Urinary bladder (tissue), 4 donors: ENCODE measurements at places on chromosomes 6 and 20. TPM values are rescaled to one million over a fixed set of nuclear protein-coding genes. Genes with fewer than 3 reads are reported as not detected.

Gene TRIM15
- not detected for total RNA-seq

GRCh38 chr20:19427480-19427879 is 215.0 kb downstream of the SLC24A3 start:
- no peak for DNase-seq

Gene LIN28B
- 0.37 TPM for total RNA-seq

DNA sequence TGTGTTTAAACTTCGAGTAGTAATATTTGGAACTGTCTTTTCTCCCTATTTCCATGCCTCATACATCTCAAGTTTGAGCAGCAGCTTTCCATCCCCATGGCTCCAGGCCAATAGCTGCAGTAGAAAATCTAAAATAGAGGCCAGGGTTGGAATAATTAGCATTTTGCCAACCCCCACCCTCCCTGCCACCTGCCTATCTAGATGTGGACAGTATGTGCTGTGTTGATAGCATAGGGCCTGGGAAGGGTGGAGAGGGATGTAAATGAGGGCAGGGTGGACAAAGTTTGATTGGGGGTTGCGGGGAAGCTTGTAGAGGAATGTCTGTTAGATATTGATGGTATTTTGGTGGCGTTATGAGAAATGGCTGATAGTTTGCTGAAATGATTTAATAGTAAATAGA is 5.6 kb downstream of the TOP1 start:
- DNase-seq: no peak

GRCh38 chr6:134870677-134871498 is 79.0 kb downstream of the ALDH8A1 start:
- DNase-seq: no peak

- DNase-seq: no peak
Observed at GRCh38 chr6:41970436-41970846, 28.8 kb upstream of the CCND3 start.

DNA sequence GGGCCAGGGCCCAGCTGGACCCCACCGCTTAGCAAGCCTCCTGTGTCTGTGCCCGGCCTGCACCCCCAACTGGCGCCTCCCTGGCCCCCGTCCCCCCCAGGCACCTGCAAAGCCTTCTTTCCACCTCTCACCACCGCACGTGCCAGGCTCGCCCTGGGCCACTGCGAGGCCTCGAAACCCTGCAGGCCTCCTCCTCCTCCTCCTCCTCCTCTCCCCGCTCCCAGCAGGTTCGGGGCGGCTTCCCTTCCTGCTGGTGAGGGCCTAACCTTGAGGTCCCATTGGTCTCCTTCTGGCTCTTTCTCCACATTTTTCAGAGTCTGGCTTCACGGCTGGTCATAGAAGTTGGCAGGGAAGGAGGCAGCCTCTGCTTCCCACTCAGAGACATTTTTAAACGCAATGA is 76.8 kb upstream of the GATA5 start:
- no peak for DNase-seq

Gene WFDC10B
- total RNA-seq: not detected

DNA sequence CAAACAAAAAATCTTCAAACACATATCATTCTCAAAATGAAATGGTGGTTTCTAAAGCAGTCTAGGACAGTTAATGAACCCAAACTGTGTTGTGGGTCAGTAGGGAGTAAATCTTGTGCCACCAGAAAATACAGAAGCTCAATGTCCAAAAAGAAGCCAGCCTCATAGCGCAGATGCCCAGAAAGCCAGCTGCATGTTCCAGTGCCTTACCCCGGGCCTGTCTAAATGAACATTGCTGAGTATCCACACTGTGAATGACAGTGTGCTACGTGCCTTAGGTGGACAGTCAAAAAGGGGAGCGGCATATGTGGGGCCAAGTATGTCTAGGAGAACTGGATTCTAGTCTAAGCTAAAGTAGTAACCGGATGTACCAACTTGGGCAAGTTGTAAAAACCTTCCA is 10.9 kb downstream of the FYN start:
- DNase-seq: no peak

DNA sequence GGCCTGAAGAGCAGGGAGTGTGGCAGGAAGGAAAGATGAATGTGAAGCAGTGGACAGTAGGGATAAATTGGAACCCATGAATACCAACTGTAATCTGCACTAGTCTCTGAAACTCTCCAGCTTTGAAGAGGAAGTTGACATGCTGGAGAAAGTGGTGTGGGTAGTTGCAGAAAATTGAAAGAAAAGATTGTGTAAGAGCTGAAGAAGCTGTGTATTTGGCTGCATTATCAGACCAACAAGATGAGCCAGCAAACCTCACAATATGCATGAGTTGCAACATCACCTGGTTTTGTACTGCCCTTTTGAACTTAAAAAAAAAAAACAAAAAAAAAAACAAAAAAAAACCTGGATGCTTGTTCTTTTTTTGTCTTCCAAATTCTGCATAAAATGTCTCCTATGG is 921.9 kb upstream of the EYS start:
- no peak for DNase-seq

DNA sequence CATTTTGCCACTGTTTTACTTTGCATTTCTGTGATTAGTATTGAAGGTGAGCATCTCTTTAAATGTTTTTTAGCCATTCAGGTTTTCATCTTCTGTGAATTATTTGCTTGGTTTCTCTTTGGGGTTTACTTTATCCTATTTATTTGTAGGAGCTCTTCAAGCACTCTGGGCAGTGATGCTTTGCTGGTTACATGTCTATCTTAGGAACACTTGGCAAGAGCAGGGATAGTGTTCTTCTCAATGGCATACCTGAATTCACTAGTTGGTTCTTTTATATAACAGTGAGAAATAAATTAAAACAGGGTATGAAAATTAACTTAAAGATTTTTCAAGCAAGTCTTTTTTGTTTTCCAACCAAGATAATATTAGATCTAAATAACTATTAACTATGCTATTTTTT is 119.7 kb upstream of the BACH2 start:
- DNase-seq: no peak

GRCh38 chr6:146481527-146481926 is 62.1 kb upstream of the RAB32 start:
- DNase-seq: no peak

DNA sequence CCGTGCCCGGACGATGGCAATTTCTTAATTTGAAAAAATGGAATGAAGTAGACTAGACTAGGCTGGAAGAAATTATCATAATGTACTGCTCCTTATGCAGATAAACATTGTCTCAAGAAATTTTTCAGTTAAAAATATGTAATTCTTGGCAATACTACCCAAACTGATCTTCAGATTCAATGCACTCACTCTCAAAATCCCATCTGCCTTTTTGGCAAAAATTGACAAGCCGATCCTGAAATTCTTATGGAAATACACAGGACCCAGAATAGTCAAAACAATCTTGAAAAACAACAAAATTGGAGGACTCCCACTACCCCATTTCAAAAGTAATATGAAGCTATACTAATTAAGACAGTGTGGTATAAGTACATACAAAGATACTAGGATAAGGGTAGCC is 19.0 kb downstream of the SLC23A2 start:
- no peak for DNase-seq

DNA sequence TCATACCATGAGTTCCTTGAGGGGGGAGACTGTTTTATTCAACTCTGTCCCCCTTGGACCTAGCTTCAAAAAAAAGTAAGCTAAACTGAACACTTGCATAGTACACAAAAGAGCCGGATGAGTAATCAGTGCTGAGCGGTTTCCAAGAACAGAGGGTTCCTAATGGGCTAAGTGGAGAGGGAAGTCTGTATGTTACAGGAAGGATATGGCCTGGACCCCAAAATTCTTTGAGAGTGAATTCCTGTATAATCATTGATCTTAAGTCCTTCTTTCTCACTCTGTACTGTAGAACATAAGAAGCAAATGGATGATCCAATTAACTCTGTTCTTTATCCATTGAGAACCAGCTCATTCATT is 324.7 kb upstream of the CNR1 start:
- no peak for DNase-seq

Gene ID4
- total RNA-seq: 102 TPM

Gene GPSM3
- 2.2 TPM for total RNA-seq

Gene ASF1A
- 36.3 TPM for total RNA-seq

GRCh38 chr20:59577037-59577808 is 27.1 kb upstream of the PHACTR3 start:
- no peak for DNase-seq

- DNase-seq: no peak
Observed at GRCh38 chr20:43839793-43840199, 74.9 kb upstream of the TOX2 start.

DNA sequence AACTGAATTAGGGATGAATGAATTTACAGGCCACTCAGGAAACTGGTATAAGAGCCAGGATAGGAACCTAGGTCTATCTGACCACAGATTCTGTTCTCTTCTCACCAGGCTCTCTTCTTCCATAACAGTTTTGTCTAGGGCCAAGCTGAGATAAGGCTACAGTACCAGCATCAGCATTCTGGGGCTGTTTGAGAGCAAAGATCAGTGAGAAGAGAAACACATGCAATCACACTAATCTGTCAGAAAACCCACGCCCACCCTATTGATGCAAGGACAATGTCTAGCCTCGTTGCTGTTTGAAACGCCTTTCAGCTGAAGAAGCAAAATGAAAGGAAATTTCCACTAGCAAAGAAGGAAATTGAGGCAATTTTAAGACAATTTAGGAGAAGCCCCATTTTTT is 137.7 kb downstream of the LCA5 start:
- DNase-seq: no peak

GRCh38 chr20:38770970-38771369 is 22.7 kb downstream of the ACTR5 start:
- no peak for DNase-seq

GRCh38 chr20:1819311-1820137 is 75.7 kb upstream of the SIRPA start:
- DNase-seq: no peak

Gene LY6G6D
- total RNA-seq: 3.1 TPM

GRCh38 chr20:11047559-11047958 is 373.8 kb upstream of the JAG1 start:
- no peak for DNase-seq

- DNase-seq: no peak
Observed at GRCh38 chr6:108650781-108651180, 90.1 kb downstream of the FOXO3 start.

DNA sequence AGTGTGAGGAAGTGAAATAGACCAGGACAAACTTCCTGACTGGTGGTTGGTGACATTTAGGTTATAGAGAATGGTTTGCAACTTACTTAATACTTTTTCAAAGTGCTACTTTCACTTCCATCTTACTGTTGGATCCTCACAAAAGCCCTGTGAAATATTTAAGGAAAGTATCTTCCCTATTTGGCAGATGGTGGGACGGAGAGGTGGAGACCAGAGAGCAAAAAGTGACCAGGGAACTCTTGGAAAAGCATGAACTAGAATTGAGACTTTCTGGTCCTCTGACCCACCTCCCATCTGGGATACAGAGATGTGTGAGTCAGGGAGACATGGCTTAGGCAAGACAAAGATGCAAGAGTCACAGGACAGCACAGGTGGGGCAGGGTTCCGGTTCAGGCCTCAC is 3.0 kb downstream of the TRIM10 start:
- DNase-seq: no peak

GRCh38 chr6:140101367-140101766 is 726.9 kb upstream of the CITED2 start:
- no peak for DNase-seq

Gene LINC00237
- not detected for total RNA-seq

Gene ATP9A
- 25.6 TPM for total RNA-seq

DNA sequence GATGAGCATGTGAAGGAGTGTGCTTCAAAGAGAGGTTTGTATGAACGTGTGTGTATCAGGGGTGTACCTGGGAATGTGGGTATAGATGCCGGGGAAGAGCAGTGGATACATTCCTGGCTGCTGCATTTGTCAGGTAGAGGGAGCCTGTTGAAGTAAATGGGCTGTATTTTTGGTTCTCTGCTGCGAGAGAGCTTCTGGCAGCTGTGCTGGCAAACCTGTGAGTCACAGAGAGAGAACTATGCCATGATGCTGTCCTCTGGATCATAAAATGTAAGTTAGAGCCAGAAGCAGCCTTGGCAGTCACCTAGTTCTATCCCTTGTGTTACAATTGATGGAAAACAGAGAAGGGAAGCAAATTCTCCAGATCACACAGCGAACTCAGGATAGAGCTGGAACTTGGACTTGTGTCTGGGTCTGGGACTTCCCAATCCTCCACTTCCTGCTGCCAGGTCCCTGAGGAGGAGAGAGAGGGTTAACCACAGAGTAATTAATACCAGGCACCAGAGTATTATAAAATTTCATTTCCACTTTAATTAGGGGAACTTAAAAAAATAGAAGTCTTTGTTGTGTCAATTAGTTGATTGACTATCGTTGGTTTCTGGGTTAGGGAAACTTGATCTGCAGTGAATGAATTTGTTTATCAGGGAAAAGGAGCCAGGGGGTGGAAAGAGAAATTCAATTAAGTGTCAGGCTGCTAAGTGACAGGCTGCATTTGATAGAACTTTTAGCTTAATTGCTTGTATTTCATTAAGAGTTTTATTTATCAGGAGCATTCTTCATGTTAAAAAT is 41.1 kb upstream of the GTSF1L start:
- DNase-seq: no peak

Gene PACSIN1
- 0.32 TPM for total RNA-seq

- no peak for DNase-seq
Observed at GRCh38 chr6:155080881-155081845, 86.0 kb downstream of the TIAM2 start.

DNA sequence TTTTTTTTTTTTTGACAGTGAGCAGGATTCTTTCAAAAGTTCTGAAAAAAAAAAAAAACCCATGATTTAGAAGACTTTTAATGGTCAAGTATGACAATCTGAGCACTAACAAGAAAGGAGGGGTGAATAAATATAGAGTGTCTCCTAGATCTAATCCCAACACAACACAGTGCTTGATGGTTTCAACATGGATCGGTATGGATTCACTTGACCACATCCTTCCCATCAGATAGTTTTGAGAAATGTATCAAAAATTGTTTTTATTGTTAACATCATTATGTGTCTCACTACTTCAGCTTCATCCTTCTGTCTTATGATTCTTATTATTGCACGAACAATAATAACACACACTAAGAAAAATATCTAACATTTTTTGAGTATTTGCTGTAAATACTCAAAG is 21.0 kb downstream of the KIF13A start:
- DNase-seq: no peak

Gene SRMS
- total RNA-seq: 0.48 TPM

DNA sequence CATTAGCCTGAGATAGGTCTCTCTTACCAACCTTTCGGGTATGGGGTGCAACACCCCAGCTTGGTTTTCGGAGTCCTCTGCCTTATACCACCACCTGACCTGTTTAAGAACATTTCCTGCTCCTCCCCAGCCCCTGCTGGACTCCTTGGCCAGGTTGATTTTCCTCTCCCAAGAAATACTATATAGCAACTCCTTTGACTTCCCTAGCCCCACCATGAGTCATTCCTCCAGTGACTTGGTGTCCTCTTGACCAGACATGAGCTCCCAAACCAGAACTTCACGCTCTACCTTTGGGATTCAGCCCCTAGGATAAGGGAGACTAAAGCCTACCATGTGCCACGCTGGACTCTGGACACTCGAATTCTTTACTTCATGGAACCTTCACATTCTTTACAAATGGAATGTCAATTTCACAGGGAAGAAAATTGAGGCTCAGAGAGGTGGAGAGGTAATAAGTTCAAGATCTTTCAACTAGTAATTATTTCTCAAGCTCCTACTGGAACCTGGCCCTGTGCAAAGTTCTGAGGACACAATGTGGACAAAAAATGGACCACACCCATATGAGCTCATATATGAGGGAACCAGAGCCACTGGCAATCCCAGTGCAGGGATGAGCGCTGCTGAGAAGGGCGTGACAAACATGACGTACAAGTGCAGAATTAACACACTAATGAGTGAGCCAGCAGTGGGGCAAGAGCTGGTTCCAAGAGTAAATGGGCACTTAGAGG is 48.2 kb downstream of the SIRPA start:
- no peak for DNase-seq

GRCh38 chr20:41081276-41081814 is 52.7 kb downstream of the TOP1 start:
- no peak for DNase-seq
